SJSA1 (cell line): ENCODE measurements at places on chromosomes 2 and 18. TPM values are rescaled to one million over a fixed set of nuclear protein-coding genes. Genes with fewer than 3 reads are reported as not detected.

GPR17 gene
- not detected in 2 replicates for total RNA-seq

ZNF532 gene
- 31.1 and 52.6 TPM in 2 replicates for total RNA-seq

CCDC138 gene
- 16.6 and 17.1 TPM in 2 replicates for total RNA-seq

TXNDC2 gene
- total RNA-seq, result 0.05 TPM in 1 of 2 replicates, not detected in the other

RGPD8 gene
- 1.4 and 5.5 TPM in 2 replicates for total RNA-seq

GALR1 gene
- total RNA-seq, result not detected in 2 replicates

FASTKD1 gene
- total RNA-seq, result 25.2 and 30.4 TPM in 2 replicates

ALLC gene
- not detected in 2 replicates for total RNA-seq

ARHGAP25 gene
- total RNA-seq, result not detected in 2 replicates

COL6A3 gene
- 160 and 243 TPM in 2 replicates for total RNA-seq

FBXO15 gene
- 0.63 TPM in 1 of 2 replicates, not detected in the other for total RNA-seq

GRCh38 chr2:171712051-171712450, 24.8 kb downstream of the DYNC1I2 start:
- DNase-seq, result peak; percentile 67

DNA sequence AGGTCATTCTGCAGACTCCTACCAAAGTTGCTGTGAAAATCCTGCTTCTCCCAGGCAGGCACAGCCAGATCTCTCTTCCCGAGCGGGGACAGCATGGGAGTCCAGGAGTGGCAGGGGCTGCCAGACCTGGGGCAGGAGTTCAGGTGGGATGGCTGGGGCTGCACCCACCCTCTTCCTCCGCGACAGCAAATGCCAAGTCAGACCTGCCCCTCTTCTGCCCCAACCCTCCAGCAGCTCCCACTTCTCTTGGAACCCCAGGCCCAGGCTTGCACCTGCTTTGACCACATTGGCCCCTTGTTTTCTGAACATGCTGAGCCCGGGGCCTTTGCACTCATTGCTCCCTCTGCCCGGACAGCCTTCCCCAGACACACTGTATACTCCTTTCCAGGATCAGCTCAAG, 288.2 kb upstream of the HS6ST1 start:
- DNase-seq, result no peak

DNA sequence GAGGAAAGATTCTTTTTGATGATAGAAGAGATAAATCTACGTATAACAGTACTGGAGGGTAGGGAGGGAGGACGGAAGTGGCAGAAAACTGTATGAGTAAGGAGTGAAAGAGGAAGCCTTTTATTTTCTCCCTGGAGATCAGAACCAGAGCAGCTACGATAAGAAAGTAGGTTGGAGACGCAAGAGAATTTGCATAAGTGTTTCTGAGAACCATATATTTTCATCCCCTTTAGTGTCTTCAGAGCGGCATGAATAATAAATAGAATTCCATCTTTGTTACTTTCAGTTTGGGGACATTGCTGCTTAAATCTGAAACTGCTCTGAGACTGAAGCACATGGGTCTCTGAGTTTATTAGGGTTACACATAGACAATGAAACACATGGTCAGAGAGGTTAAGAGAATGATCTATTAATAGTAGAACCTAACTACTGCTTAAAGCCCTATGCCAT, 230.2 kb upstream of the TNP1 start:
- DNase-seq, result peak; percentile 48

DNA sequence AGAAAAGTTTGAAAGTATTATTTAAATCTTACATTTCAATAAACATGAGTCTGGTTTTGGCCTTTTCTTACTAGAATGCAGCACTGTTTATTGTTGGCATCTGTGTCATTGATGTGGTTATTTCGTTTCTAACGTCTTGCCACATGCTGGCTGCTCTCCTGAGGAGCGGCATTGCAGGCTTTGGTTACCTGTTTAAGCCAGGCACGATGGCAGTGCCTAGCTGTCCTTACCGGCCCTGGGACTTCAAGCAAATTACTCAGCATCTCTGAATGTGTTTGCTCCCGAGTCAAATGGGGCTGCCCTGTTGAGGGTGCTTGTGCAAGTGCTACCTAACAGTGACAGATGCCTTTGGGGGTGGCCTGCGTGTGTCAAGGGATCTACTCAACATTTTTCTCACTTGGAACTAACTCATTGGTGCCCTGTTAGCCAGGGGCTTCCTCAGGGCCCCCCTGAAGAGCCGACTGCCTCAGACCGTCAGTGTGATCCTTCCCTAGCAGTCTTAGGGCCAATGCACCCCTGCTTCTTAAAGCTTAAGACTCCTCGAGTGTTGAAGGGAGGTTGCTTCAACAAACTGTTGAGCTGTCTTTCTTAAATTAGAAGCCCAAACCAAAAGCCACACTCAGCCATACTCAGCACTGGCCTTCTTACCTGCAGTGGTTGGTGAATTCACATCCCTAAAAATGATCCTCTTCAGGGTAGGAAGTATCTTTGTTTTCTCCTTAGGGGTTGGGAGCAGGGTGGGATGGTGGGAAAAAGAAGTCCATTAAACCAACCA, 151.5 kb downstream of the NCK2 start:
- no peak for DNase-seq

DNA sequence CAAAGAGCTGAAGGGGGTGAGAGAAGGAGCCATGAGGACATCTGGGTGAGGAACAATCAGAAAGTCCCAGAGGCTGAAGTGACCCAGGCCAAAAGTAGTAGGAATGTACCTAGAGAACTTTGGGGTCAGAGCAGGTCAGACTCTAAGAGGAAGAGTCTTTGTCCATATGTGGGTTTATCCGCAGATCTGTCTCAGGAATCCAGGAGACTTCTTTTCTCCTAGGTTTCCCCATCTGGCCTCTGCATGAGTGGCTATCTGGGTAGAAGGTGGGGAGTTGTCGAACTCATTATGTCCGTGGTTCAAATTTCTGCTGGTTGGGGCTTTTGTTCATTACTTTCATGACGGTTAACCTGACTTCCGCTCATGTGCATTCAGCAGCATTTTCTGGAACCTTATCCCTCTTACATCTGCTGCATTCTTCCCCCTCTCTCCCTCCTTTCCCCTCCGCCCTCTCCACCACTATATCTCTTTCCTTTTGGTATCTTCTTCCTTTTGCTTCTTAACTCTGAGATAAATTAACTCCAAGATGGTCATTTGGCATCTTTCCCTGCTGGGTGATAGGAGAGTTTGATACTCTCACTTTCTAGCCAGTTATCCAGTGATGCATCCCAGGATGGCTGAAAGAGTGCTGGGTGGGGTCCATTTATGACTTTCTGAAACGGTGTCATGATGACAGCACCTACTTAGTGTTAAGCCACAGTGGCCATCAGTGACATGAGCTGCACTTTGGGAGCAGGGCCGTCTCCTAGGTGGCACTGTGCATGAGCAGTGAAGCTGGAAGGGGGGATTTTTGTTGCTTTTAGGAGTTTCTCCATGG, 2.1 kb downstream of the LIPG start:
- DNase-seq, result no peak

DNA sequence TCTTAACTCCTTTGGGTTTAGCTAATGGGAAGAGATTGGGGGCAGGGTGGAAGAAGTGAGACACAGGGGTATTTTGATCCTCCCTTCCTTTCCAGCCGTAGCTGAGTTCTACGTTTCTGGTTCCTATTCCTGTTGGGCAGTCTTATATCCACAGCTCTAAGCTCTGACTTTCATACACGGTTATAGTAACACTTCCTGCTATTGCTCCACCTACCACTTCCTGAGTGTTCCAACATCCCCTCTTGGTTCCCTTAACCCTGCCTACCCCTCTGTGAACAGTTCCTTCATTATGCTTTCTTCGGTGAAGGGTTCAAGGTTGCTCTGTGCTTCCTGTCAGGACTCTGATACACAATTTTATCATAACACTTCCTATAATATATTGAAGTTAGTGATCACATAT, 205.1 kb downstream of the DNAH7 start:
- DNase-seq, result no peak

- DNase-seq, result no peak
These were observed 50.7 kb downstream of the CRIM1 start for GRCh38 chr2:36406296-36406695.

DNA sequence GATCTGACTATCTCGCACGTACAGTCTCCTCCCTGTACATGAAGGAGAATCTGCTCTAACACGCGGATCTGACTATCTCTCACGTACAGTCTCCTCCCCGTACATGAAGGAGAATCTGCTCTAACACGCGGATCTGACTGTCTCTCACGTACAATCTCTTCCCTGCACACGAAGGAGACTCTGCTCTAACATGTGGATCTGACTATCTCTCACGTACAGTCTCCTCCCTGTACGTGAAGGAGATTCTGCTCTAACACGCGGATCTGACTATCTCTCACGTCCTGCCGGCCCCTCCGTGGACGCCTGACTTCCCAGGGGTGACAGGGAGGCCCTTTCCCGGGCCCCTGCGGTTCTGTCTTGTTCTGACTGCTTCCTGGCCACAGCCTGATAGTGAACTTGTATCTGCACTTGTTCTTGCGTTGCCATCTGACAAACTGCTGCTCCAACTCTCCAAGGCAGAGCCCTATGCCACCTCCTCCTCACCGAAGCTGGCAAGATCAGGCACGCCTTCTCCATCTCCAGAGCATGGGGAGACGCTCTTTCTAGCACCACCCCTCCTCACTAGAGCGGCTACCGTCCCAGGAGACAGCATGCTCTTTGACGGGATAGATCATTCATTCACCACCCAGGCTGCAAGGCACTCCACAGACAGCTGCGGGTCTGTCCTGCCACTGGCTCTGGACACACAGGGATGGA, 238.6 kb downstream of the TWIST2 start:
- no peak for DNase-seq

DNA sequence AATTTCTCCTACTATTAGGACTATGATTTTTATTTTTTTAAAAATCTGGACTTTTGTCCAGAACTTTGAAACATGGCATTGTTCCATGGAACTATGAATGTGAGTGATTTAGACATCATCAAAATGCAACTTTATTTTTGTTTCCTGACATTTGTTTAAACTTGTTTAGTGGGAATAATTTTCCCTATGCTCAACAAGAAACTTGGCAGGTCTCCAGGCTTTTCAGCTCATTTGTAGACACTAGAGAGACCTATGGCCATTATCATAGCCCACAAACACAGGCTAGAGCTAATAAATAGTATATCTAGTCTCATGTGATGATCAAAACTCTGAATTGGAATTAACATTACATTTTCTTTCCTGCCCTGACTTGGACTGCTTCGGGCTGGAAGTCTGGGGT, 145.1 kb upstream of the CELF4 start:
- DNase-seq, result no peak

GRCh38 chr2:191747170-191747530, 69.2 kb downstream of the NABP1 start:
- DNase-seq, result no peak

- DNase-seq, result peak; percentile 63
These were observed 22.2 kb downstream of the METAP1D start for GRCh38 chr2:172021955-172022354.

DNA sequence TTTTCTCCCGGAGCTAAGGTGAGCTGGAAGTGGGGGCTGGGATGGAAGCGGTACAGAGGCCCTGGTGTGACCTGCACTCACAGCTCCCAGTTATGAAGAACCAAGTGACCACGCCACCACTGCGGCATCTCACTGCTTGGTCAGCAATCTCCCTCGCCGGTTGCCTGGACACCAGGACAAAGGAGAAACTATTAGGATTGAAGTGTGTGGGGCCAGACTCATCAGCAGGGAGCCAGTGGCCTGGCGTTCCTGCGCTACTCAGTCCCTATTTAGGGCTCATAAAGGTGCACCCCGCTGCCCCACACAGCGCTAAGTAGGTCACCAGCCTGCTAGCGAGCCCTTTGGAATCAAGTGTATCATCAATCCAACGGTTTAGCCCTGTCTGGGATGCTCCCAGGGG, 82.9 kb downstream of the ZCCHC2 start:
- DNase-seq, result no peak

DNA sequence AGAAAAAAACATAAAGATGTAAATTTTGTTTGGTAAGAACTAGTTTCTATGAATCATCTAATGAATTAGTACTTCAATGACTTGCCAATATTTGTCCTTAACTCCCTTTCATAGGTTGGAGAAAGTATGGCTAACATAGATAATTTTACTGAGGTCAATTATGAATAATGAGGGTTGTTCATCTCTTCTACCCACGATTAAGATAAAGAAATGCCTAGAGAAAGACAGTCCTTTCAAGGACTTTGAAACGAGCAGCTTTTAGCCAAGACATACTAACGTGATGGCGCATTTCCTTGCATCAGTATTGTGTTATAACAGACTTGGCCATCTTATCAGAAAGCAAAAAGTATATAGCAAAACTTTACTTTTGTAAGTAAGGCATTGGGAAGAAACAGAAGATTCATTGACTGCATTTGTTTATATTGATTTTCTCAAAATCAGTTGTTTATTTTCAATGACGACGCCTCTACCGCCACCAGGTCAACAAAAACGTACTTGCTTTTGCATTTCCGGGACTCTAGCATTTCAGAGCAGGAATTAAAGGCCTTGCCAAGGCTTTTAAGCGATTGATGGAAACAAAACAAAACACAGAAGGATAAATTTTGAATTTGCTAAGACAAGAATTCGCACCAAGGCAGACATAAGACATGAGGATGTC, 961 bp downstream of the RBM43 start:
- no peak for DNase-seq

DNA sequence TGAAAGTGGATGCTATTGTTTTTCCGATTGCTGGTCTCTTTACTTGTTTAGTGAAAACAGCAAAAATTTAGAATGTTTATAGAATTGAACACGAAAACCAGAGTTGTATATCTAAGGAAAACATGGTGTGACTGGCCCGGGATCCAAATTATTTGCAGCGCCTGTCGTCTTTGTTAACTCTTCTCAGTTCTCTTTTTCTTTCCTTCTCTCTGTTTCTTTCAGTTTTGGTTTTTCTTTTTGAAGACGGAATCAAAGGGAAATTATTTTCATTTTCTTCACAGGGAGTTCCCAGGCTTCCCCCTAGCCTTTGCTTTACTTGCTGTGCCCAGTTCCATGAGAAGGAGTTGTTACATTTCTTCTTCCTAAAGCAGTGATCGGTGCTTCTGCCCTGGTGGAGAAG, 76.0 kb downstream of the AGAP1 start:
- DNase-seq, result no peak

DNA sequence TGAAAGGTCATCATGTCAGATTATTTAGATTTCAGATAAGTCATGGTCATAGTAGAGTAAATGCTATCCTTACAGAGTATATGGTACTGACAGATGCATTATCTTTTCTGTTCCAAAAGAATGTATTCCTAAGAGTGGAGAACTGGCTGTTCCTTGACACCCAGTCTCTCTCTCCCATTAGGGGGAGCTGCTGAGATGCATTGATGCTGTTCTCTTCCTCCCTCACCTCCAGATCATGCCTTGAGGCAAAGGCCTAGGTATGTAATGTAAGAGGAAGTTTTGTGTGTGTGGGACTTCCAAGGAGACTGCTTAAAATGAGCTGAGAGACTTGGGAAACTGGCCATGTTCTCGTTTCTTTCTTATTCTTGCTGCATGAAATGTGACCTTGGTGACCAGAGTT, 979.5 kb upstream of the CELF4 start:
- DNase-seq, result no peak

GRCh38 chr2:54901224-54901986, 148.8 kb downstream of the RTN4 start:
- no peak for DNase-seq

DNA sequence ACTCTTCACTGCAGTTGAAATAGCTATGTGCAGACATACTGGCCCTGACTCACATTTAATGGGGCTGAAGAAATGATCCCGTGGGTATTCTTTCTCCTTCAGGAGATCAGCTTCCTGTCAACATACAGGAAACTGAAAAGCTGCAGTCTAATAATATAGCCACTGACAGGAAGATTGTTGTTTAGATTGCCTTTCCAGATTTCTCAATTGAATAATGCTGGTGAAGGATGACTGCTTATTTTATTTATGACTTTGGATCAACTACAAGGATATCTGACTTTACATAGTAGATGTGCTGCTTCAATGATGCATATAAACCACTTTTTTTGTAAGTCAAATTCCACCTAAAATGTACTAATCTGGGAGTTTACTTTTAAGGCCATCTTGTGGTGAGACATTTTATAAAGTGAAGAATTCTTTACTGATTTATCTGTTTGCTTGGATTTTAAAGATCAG, 93.4 kb upstream of the MAP4K3 start:
- DNase-seq, result no peak
